ENCODE measurements at places on chromosomes 1 and 21. TPM values are rescaled to one million over a fixed set of nuclear protein-coding genes. Genes with fewer than 3 reads are reported as not detected.

Gene TRIM62
- total RNA-seq, result 2.8 TPM

Gene OR2T11
- not detected for total RNA-seq

Gene KRTAP11-1
- total RNA-seq, result not detected

Gene S100A7A
- not detected for total RNA-seq

Gene KCNJ9
- total RNA-seq, result not detected

All from IMR-90 (cell line).